ENCODE measurements at places on chromosomes 7 and 10.
A peak's percentile ranks its signal among the peaks of the same experiment; 100 is the strongest.

- no peak for DNase-seq
These were observed 33.4 kb downstream of the SCD start for GRCh38 chr10:100380400-100380799.

DNA sequence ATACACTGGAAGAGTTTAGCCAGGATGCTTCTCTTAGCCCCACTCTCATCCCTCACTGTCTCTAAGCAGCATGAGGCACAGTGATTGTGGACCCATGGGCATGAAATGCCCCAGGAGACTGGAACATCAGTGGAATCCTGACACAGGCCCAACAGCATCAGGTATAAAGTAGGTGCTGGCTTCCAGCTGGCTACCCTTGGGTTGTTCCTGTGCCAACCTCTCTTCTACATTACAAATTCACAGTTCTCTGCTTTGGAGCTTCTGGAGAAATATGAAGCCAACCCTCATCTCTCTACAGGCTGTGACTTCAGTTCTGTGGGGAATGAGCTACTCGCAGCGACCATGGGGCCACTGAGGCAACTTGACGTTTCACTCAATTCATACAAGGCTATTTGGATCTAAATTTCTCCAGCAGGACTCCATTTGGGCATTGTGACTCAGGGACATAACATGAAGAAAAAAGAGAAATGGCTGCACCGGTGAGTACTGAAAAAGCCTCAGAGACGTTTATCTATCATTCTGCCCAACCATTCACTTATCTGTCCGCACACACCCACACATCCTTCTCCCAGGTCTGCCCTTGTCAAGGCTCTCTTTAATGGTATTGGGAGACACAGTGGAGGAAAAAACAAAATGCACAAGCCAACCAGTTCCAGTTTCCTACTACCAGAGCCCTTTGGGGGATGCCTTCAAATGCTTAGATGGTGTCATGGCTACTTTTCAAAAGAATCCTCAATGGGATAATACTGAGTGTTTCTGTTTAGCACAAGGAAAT, 35.4 kb upstream of the TM9SF3 start:
- DNase-seq = no peak

DNA sequence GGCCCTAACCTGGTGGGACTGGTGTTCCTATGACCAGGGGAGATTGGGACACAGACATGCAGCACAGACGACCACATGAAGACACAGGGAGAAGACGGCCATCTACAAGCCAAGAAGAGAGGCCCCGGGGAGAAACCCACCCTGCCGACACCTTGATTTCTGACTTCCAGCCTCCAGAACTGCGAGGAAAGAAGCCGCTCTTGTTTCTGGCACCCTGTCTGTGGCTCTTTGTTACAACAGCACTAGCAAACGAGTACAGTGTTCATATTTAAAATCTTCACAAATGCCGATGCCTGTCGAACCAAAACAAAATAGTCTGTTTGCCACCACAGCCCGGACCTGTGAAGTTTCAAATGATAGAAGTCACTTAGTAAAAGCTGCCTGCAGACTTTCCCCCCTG, 132.3 kb downstream of the ACTR3B start:
- DNase-seq = no peak

DNA sequence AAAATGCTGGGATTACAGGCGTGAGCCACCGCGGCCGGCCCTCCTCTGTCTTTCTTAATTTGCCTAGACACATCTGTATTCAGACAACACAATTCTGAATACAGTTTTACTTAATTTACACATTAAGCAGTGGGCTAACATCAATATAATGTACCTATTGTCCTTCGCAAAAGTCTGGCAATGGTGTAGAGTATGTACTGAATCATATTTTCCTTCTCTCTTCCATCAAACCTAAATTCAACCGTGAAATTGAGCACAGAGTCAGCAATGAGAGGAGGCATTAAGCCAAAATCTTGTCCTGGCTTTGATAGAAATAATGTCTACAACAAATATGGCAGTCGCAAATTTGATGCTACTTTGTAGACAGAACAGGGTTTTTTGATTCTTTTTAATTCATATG, 30.4 kb downstream of the FZD9 start:
- no peak for DNase-seq

DNA sequence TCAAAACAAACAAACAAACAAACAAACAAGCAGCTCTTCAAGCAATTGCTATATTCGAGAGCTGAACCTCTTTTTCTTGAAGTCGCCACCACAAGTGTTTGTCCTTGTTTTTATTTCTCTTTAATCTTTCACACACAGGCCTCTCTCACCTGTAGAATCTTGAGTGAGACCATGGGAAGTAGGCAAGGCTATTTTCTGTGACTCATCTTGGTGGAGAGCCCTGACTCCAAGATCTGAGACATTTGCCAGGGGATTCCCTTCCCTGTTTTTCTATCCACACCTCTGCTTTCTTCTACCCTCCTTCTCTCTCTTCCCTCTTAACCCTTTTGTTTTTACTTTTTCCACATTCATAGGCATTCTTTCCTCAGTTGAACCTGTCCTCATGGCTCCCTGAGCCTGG, 8.0 kb upstream of the TAS2R60 start:
- no peak for DNase-seq

DNA sequence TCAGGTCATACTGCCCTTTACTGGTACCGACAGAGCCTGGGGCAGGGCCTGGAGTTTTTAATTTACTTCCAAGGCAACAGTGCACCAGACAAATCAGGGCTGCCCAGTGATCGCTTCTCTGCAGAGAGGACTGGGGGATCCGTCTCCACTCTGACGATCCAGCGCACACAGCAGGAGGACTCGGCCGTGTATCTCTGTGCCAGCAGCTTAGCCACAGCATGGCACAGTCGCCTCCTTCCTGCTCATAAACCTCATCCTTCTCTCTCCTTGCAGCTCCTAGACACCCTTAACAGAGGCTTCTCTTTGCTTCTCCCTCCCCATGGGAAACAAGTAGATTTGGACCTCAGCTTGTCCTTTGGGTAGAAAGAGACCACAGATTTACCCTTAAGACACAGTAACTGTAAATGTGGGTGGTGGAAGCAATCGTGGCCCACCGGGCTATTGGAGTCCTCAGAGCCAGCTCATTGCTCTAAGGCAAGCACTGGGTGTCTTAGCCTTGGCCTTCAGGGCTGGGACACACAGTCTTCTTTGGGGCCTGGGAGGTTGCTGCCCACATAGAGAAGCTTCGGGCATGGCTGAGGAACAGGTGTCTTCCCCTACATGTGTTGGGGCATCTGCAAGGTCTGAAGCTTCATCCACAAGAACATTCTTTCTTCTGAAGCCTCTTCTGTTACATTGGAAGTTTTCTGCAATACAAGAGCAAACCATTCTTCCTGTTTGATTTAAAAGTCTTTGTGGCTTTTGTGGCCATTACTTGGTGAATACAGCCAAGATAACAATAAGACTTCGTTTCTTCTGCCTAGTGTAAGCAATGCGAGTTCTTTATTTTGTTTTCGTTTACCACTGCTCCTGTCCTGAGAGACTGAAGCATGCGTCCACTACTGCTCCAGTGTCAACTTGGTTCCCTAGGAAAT, 95.5 kb upstream of the PRSS58 start:
- DNase-seq = no peak

GRCh38 chr10:70132098-70133029, at the start of gene AIFM2:
Gene AIFM2, minus strand, starts transcription at chr10:70132825. Its CDS starts 8,741 bp downstream, at chr10:70124084.
- DNase-seq = no peak

- no peak for DNase-seq
These were observed 23.7 kb downstream of the SPAG6 start for GRCh38 chr10:22368981-22369380.

- no peak for DNase-seq
These were observed 514.8 kb downstream of the DNAJB6 start for GRCh38 chr7:157851501-157852067.

- DNase-seq = no peak
These were observed 31.6 kb upstream of the ETV1 start for GRCh38 chr7:14021069-14021468.

DNA sequence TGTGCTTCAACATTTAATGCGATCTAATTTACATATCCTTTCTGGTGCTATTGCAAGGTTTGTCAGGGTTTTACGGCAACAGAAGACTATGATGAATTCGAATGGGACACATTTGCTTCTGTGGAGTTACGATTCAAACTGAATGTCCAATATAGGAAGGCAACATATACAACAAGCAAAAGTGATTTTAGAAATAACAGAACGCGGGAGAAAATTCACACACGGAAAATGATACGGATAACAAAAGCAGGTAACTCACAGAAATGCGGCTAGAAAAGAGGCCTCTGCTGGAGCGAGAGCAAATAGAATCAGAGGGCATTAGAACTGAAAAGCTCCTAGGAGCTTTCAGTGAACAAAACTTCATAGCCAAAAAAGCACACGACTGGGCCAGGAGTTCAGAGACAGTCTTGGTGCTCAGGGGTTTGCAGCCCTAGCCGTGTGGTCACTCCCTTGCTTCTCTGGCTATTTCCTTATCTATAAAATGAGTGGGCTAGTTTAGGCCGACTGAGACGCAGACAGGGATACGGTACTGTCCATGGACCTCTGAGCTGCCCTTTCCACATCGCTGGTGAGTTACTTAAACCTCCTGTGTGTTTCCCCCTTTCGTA, 557 bp upstream of the TAX1BP1 start:
- peak; percentile 43 for DNase-seq

DNA sequence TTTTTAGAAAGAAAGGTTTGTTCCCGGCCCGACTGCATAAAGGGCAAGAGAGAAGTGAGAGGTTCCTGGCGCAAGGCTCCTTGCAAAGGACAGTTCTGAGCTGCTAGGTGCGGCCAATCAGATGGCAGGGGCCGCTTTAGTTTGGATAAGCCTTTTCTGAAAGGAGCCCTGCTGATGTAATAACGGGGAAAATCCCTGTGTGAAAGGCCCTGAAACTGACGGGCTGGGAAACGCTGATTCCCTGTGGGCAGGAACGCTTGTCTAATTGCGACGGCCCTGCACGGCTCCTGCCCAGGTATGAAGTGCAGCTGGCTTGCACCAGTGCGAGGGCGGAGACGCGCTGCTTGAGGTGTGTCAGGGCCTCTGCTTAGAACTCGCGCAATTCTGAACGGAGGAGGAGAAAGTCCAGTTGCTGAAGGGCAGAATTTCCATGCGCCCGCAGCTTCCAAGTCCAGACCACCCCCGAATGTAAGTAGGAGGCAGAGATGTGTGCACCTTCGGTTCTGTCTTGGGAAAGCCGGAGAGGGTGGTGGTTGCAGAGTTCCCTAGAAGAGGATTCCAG, 30.5 kb downstream of the TACC2 start:
- DNase-seq = no peak

- no peak for DNase-seq
These were observed 14.3 kb upstream of the UBE2D1 start for GRCh38 chr10:58320351-58321049.

GRCh38 chr10:63977329-63977923, 456.2 kb downstream of the REEP3 start:
- no peak for DNase-seq

GRCh38 chr10:102344067-102344466, 51.4 kb upstream of the NFKB2 start:
- no peak for DNase-seq

GRCh38 chr10:80397014-80397413, 11.3 kb upstream of the PRXL2A start:
- no peak for DNase-seq

DNA sequence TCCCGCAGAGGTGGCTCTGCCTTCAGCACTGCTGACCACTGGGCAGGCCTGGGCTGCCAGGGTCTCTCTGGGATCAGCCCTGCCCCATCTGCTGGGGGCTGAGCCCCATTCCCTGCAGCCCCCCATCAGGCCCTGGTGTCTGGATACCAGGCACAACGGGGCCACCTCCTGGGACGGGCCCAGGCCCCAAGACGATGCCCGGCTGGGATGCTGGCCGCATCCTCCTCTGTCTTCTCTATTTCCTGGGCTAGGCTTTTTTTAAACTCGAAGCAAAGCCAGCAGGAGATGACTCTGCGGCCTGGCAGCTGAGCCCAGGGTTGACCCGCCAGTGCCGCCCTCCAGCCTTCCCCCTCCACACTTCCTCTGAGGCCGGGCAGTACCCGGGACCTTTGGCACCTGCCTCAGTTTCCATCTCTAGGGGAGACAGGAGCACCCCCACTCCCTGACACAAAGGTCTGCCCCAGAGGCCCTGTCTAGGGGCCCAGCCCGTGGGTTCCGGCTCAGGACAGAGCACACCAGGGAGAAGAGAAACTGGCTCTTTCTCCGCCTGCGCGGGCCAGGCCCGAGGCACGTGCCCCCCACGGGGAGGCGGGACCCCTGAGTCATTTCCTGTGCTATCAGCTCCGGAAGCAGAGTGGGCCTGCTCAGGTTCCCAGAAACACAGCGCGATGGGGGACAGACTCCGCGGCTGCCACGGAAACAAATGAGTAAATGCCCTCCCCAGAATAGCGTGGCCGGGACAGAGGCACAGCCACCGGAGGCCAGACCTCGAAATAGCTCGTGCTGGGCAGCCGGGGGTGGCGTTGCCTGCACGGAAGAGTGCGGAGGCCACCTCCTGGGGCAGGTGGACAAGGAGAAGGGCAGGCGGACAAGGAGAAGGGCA, 84.6 kb upstream of the PDGFA start:
- no peak for DNase-seq

DNA sequence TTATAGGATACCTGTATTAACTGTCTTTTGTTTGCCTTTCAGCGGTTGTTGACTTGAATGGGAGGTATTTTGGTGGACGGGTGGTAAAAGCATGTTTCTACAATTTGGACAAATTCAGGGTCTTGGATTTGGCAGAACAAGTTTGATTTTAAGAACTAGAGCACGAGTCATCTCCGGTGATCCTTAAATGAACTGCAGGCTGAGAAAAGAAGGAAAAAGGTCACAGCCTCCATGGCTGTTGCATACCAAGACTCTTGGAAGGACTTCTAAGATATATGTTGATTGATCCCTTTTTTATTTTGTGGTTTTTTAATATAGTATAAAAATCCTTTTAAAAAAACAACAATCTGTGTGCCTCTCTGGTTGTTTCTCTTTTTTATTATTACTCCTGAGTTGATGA, 26.6 kb downstream of the RBM17 start:
- no peak for DNase-seq

DNA sequence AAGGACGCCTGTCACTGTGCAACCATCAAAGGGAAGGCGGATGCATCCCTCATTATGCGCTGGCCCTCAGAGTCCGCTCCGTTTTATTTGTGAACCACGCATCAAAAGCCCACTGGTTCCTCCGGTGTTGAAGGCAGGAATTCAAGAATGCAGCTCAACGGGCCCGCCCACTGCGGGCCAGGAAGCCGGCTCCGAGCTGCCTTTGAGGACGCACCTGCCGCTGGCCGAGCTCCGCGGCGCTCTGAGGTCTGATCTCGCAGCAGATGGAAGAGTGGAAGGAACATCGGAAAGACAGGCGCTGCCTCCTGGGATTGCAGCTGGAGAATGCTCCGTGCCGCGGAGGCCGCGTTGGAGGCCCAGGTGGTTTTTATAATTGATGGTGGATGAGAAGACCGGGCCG, 56.9 kb upstream of the ADGRA1 start:
- DNase-seq = no peak

- DNase-seq = no peak
These were observed 7.9 kb downstream of the LDB1 start for GRCh38 chr10:102112210-102112817.

DNA sequence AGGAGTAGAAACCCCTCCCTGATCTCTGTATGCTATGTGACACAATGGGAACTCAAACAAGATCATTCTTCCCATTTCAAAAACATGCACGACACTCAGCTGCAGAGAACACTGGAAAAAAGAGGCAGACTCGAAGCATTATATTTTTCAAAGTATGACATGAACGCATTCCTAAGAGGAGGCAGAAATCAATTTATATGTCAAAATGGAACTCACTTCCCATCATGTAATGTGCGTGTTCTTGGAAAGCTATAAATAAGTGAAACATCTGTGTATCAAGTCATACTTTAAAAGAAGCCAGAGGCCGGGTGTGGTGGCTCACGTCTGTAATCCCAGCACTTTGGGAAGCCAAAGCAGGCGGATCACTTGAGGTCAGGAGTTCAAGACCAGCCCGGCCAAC, 142.7 kb downstream of the ICA1 start:
- DNase-seq = no peak
